Activated naive CD8-positive, alpha-beta T cell treated with anti-CD3 and anti-CD28 coated beads, Interleukin-2, amount 10 ng/mL, durations not matched to agents 7 days and 5 days (primary cell): ENCODE measurements at places on chromosomes 7 and 10. TPM values are rescaled to one million over a fixed set of nuclear protein-coding genes. Genes with fewer than 3 reads are reported as not detected.

The TAS2R16 gene
- not detected for total RNA-seq

The DYNC1I1 gene
- total RNA-seq, result not detected

The ZNF485 gene
- 6.5 TPM for total RNA-seq

The EIF3A gene
- total RNA-seq, result 111 TPM

The PPP1R17 gene
- not detected for total RNA-seq

The OPN4 gene
- total RNA-seq, result not detected

The PCGF5 gene
- total RNA-seq, result 51.6 TPM

The LIPJ gene
- total RNA-seq, result not detected

The TUBB8 gene
- total RNA-seq, result not detected

The ADAM12 gene
- 0.17 TPM for total RNA-seq

The ABCC2 gene
- 2.4 TPM for total RNA-seq

The ANKRD30A gene
- total RNA-seq, result not detected

The CALML5 gene
- not detected for total RNA-seq

The ABCB4 gene
- total RNA-seq, result 0.54 TPM

The TRIM74 gene
- total RNA-seq, result 1.6 TPM

The FAM25C gene
- total RNA-seq, result not detected

The PON3 gene
- not detected for total RNA-seq

The SLC13A4 gene
- not detected for total RNA-seq

The HDAC9 gene
- 0.61 TPM for total RNA-seq

The MYO3A gene
- not detected for total RNA-seq

The SPDYE11 gene
- total RNA-seq, result not detected

The POR gene
- total RNA-seq, result 62.2 TPM

The GRM3 gene
- total RNA-seq, result not detected

The CREB3L2 gene
- total RNA-seq, result 20.6 TPM

The SMKR1 gene
- total RNA-seq, result 1.3 TPM

The SAP25 gene
- 57.6 TPM for total RNA-seq

The ARHGAP22 gene
- 0.30 TPM for total RNA-seq

The TCERG1L gene
- total RNA-seq, result 0.36 TPM

The TMEM236 gene
- total RNA-seq, result 0.08 TPM

The TEX36 gene
- total RNA-seq, result not detected

The VGF gene
- total RNA-seq, result 0.14 TPM

The CYP2C19 gene
- total RNA-seq, result not detected

The HTR5A gene
- total RNA-seq, result not detected

The PBLD gene
- 1.6 TPM for total RNA-seq
